GM06990 (cell line): ENCODE measurements at places on chromosomes 13 and 19.

DNA sequence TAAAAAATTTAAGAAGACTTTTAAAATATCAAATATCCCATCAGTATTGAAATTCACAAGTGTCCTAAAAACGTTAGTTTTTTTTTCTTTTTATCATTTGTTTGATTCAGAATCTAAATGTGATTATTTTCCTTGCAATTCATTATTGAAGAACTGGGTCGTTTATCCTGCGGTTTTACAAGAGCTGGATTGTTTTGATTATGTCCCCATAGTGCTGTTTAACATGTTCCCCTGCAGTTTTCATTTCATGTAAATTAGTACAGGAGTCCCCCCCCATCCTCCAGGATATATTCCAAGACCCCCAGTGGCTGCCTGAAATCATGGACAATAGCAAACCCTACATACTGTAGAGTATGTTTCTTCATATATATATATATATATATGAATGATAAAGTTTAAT lies 105.7 kb downstream of the KCTD15 start:
- no peak for DNase-seq

GRCh38 chr19:30340771-30341561 lies 31.2 kb upstream of the ZNF536 start:
- DNase-seq, result no peak

DNA sequence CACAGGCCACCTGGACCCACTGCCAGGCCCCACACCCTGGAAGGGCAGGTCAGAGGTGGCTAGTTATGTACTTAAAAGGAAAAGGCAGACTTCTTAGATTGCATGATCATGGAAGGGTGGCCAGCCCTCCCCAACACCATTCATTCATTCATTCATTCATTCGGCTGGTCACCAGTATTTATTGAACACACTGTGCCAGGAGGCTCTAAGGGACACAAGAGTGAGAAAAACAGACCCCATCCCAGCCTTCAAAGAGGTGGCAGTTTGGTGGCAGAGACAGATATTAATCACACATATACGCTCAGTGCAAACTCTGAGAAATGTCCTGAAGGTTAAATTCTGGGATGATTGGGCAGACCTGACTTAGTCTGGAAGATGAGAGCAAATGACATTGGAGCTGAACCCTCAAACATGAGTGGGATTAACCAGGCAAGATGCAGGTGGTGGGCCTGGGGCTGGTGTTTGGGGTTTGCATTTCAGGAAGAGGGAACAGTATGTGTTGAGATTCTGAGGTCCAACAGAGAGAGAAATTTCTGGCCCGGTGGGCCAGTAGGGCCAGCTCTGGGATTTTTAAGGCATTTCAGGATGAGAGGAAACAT lies 147.5 kb downstream of the ZNF536 start:
- no peak for DNase-seq

GRCh38 chr13:24127116-24127631 lies 33.3 kb upstream of the SPATA13 start:
- DNase-seq, result no peak

DNA sequence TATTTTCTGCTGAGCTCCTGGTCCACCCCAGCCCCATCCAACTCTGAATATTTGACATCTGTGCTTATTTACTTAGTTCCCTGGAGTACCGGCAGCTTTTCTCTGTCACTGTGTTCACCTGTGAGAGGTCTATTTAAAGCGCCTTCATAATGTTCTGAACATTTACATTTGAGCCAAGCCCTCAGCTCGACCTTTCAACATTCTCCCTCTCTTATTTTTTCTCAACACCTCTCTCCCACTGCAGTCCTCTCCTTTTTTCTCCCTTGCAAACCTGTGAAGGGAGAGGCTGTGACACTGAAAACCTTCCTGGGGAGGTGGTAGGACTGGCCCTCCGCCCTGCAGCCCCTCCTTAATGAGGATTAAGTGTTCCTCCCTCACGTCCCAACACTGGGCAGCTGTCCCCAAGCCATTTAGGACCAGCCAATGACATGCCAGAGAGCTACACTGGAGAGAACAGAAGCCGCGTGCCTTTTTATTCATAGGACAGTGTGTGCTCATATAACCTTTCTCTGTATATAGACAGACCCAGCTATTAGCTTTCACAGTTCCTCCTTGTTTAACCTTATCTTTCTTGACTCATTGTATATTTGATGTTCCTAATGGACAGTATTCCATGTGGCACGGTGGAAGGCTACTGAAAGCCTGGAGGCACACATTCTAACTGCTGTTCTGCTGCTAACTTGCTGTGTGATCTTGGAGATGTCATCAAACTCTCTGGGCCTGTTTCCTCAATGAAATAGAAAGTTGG lies 134.8 kb downstream of the NUFIP1 start:
- no peak for DNase-seq

GRCh38 chr19:41159881-41160280 lies 33.1 kb upstream of the CYP2S1 start:
- DNase-seq, result no peak

- DNase-seq, result no peak
Observed at GRCh38 chr13:21576426-21576825, 27.5 kb downstream of the MICU2 start.

- DNase-seq, result no peak
Observed at GRCh38 chr13:42804244-42804874, 23.0 kb downstream of the FAM216B start.

- DNase-seq, result no peak
Observed at GRCh38 chr13:107730813-107731212, 484.5 kb downstream of the LIG4 start.

DNA sequence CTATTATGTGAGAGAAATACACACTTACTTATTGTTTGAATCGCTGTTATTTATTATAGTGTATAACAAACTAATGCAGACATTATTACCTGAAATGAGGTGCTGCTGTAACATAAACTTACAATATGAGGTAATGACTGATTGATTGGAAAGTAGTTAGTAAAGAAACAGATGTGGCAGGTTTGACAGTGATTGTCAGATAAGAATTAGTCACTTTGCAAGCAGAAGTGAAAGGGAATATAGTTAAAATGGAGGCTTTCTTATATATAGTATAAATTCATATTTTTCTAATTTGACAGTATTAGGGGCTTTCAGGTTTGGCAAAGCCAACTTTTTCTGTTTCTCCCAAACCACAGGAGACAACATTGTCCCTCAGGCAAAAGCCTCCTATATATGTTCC lies 20.6 kb downstream of the MIR17HG start:
- DNase-seq, result no peak

GRCh38 chr13:45258334-45258675 lies 57.5 kb upstream of the KCTD4 start:
- no peak for DNase-seq

GRCh38 chr13:106521095-106521799 lies 14.2 kb downstream of the EFNB2 start:
- no peak for DNase-seq

DNA sequence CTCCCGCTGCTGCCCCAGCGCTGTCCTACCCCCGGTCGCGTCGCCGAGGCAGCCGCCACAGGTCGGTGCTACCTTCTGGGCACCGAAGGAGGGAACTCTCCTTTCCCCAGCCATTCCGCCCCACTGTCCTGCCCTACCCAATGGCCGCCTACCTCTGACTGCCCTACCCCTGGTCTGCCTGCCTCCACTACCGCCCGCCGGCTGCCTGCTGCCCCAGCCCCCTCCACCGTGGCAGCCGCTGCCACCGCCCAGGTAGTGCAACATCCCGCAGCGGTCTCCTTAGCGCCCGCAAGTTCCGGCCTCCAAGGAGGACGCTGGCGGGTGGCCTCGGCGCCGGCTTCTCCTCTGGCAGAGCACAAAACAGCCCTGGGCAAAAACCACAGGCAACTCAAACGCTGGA lies 1303.1 kb downstream of the UQCRFS1 start:
- no peak for DNase-seq
